ENCODE measurements at places on chromosomes 7 and 10.

- DNase-seq = no peak
These were observed 26.1 kb upstream of the RAB11FIP2 start for GRCh38 chr10:118072840-118073239.

GRCh38 chr7:92131093-92131492 lies 3.2 kb downstream of the CYP51A1 start:
- DNase-seq = no peak

GRCh38 chr7:17298840-17299482 lies 509 bp downstream of the AHR start:
- DNase-seq = peak; percentile 69

- DNase-seq = no peak
These were observed 28.3 kb upstream of the RALA start for GRCh38 chr7:39594988-39595620.

DNA sequence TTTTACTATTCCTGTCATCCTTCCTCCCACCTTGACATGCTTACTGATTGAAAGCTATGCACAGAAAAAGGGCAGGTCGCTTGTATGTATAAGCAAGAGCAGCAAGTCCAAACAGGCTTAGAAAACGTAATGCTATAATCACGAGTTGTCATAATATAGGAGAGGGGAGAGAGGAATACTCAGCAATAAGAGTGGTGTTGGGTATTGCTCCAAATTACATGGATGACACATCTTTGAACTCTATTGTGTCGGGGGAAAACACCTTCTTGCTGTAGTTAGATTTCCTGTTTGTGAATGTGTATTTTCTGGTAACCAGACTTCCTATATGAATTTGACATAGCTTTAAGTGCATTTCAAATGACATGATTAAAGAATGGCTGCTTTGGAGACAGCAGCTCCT lies 7.5 kb downstream of the MET start:
- DNase-seq = no peak

DNA sequence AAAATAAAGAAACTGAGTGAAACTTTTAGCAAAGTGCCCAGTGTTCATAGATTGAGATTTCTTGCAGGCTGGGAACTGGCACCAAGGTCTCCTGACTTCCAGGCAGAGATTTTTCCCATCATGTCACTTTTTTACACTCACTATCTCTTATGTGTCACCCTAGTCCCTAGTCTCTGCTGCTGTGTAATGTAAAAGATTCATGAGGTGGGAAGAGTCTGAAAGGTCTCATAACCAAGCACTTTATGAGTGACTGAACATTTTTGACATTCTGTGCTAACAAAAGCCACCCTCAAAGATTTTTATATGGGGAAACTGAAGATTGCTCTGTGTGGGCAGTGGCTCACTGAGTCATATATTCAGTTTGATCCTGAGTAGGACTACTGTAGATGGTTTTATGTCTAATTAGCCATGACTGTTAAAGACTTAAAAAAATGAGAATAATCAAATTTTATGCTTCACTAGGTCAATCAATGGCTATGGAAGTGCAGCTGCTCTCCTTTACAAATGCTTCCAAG lies 900.3 kb upstream of the SORCS1 start:
- no peak for DNase-seq

GRCh38 chr10:6103591-6103990 lies 14.8 kb downstream of the RBM17 start:
- DNase-seq = no peak

- peak; percentile 62 for DNase-seq
These were observed 220.5 kb downstream of the CDK14 start for GRCh38 chr7:90816511-90817142.

DNA sequence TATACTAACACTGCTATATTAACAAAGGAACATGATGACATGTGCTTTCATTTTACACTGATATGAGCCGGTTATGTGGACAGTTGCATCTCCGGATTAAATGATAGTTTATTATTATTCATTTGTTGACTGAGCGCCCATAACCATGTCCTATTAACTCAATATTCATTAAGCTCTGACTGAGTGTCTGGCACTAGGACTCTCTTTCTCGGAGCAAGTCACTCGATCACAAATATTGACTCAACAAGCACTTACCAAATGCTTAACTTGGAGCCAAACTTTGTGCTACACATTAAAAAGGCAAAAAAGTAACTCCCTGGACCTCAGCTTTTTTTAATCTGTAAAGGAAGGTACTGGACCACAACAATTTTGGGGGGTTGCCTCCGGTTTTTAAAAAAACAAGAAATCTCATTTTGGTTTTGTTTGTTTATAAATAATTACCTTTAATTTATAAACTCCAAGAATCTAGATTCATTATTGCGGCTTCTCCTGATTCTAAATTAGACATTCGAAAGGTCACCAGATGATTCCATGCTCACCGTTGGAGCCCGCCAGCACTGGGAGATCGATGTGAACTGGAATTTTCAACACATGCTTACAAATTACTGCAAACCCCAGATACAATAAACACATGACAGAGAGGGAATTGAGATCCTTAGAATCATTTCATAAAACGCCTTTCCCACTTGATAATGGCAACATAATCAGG lies 8.9 kb upstream of the LYZL1 start:
- DNase-seq = no peak

DNA sequence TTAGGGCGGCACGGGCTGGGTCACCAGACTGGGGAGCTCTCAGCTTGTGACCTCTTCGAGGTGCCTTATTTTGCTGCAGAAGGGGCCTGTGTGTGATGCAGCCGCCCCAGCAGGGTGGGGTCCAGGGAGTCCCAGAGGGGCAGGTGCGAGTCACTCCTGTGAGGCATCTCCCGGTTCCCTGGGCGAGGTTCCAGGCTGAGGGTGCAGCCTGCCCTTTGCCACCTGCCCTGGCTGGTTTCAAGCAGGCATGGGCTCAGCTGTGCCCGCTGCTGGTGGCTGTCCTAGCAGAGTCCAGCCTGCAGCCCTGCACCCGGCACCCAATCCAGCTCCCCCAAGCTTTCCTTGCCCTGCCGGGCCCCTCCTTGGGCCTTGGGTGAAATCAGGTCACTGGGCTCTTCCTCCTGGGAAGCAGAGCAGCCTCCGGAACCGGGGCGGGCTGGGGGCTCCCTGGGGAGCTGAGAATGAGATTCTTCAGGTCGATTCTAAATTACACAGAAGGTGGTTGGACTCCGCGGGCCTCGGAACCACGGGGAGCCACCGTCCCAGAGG lies 64.8 kb downstream of the PWWP2B start:
- DNase-seq = no peak

Data from SW480 (cell line).